ENCODE measurements at places on chromosomes 7 and 10.

DNA sequence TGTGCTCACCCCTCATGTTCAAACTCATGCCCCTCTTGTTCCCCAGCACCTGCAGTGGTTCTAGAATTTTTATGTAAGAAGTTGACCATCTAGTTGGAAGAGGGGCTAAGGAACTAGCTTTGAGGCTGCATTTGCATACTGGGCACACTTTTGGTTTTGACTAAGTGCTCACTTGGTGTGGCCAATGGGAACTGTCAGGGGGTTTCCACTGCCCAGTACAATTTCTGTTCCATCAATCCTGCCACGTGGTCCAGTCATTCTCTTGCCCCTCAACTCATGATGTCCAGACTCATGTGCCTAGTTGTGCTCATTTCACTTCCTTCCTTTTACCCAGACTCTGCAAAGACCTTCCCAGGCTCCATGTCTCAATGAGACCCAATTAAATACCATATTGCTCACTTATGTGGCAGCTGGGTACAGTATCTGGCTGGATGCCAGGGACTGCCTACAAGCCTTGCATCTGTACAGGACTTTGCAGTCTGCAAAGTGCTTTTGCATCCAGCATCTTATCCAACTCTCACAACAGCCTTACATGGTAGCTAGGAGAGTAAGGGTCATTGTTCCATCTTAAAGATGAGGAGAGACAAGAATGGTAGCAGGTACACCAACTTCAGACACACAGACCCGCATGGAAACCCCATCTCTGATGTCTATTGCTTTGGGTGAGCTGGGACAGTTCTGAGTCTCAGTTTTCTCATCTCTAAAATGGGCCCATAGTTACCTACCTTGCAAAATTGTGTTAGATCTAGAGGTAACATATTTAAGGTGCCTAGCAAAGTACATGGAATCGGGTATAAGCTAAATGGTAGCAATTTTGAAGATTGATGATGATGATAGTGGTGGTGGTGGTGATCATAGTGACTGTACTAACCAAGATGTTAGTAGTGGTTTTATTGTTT, 30.1 kb upstream of the KCNMA1 start:
- DNase-seq, result no peak

DNA sequence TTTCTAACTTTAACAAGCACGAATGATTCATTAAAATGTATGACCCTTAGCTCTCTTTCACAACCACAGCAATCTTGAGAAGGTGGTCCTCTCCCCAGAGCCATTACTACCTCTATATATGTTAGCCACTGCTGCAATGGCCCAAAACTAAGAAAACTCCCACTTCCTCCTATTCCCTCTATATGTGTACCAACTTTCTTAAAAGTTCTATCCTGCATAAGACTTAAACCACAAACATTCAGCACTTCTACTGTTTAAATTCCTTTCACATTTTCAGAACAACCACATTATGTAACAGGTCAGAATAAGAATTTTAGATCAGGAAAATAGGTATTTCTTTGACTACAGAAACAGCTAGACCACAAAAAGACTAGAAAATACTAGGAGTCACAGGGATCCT, 36.2 kb downstream of the WASL start:
- DNase-seq, result no peak

- no peak for DNase-seq
Measured at GRCh38 chr7:89780291-89780690, 374.0 kb upstream of the STEAP1 start.

DNA sequence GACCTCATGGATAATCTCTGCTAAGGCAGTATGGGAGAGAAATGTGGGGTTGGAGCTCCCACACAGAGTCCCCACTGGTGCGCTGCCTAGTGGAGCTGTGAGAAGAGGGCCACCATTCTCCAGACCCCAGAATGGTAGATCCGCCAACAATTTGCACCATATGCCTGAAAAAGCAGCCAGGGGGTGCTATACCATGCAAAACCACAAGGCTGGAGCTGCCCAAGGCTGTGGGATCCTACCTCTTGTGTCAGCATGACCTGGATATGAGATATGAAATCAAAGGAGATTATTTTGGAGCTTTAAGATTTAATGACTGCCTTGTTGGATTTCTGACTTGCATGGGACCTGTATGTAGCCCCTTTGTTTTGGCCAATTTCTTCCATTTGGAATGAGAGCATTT, 27.0 kb upstream of the SAMD9L start:
- no peak for DNase-seq

DNA sequence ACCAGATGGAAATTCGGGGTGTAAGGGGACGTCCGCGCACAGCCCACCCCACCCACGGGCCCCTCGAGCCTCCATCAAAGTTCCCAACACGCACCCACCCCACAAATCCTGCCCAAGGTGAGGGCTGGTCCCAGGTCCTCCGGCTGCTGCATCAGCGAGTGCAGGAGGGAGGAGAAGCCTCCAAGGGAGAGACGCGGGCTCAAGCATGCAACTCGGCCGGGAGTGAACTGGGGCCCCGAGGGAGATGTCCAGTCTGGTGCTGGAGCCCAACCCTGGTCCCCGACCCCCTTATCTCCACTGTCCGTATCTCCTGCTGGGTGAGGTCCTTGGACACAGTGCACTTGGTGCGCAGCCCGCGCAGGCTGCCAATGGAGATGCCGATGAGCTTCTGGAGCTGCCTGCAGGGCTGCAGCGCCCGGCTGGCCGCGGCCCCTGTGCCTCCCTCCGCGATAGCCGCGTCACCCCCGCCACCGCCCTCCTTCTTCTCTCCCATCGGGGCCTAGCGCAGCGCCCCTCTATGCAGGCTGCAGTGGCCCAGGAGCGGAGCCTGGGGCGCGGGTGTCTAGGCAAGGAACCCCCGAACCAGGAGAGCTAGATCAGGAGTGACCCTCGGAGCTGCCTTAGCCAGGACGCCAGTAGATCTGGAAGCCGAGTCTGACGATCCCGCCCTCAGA, 489.2 kb downstream of the ZNF33B start:
- no peak for DNase-seq

DNA sequence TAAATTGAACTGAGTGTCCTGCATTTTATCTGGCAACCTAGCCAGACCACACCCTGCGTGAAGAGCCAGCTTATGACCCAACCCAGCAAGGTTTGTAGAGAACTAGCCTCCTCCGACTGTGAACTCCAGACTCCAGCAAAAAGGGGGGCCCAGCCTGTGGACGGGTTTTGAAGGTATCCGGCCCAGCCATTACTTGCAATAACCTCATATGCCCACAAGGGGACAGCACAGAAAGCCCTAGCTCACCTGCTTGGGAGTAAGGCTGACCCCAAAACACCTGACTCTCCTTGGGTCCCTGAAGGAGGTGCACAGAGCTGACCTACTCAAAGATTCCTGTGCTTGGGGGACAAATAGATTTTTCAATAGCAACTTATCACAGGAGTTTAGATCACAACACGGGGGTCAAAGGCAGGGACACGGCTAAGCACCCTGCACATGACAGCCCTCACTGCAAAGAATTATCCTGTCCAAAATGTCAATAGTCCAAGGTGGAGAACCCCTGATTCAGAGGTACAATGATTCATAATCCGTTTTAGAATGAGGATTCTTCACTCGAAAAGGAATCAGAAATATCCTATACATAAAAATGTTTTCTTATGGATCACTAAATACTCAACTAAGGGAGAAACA, 4.6 kb downstream of the TRPV6 start:
- DNase-seq, result no peak

DNA sequence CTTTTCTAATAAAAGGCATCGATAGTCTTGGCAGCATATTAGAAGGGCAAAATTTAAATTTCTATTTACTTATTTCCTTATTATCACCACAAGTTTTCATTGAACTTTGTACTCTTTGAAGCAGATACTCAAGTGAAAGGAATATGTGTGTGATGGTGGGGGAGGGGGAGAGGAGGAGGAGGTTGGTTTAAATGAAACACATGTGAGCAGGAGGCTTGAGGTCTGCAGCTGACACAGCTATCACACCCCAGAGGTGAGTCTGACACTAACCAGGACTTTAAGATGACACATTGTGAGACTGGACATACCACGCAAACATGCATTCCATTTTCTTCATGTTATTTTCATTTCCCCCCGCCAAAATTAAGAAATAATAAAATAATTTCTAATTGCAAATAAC, 63.3 kb downstream of the CTTNBP2 start:
- no peak for DNase-seq

DNA sequence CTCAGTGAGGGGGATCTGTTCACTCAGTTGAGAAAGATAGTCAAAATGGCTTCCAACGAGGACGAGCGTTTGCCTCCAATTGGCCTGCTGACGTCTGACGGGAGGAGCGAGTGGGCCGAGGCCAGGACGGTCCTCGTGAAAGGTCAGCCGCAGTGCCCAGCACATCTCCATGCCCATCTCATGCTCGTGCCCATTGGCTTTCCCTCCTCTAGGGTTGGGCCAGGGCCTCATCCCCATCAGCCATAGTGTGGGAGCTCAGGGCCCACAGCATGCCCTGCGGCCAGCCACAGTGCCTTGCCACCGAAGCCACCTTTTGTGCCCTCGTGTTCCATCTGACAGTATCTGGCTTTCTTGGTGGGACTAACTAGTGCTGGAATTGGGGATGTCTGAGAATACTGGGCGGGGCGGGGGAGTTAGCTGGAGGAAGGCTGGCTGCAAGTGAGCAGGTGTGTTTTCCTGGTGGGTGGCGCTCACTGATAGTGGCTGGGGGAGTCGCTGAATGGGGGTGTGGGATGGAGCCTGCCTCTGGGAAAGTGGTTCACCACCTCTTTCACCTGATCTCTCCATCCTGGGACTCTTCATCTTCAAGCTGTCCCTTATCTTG, 13.9 kb downstream of the CHAT start:
- no peak for DNase-seq

DNA sequence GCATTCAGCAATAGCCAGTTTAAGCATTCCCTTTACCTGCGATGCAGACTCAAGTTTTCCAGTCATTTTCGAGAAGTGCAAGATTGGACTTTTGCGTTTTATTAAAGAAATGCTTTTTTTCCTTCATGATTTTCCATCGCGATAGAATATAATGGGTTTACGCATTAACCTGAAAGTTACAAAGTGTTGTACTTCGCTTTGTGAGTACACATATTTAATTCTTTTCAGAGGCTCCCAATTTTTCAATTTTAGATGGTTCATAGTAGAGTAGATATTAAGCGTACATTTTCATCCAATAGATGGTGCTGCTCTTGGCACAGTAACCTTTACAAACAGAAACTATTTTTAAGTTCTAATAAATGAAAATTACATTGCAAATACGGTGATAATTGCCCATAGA, 1.3 kb downstream of the PTPRZ1 start:
- DNase-seq, result no peak

- DNase-seq, result no peak
Measured at GRCh38 chr10:72124989-72125388, 36.6 kb upstream of the SPOCK2 start.

DNA sequence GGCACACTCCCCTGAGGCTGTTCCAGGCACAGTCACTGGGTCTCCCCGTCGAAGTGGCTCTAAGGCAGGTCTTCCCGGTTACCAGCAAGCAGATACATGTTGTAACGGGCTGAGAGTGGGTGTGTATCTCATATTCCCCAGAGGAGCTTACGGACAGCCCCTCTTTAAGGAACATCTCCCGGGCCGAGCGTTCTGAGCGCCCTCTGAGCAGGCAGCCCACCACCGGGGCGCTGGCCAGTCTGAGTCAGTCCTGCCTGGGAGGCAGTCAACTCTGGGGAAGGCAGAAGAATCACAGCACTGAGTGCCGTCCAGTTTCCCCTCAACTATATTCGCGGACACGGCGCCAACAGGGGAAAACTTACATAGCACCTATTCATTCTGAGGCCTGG, 117.4 kb downstream of the LHPP start:
- DNase-seq, result no peak

DNA sequence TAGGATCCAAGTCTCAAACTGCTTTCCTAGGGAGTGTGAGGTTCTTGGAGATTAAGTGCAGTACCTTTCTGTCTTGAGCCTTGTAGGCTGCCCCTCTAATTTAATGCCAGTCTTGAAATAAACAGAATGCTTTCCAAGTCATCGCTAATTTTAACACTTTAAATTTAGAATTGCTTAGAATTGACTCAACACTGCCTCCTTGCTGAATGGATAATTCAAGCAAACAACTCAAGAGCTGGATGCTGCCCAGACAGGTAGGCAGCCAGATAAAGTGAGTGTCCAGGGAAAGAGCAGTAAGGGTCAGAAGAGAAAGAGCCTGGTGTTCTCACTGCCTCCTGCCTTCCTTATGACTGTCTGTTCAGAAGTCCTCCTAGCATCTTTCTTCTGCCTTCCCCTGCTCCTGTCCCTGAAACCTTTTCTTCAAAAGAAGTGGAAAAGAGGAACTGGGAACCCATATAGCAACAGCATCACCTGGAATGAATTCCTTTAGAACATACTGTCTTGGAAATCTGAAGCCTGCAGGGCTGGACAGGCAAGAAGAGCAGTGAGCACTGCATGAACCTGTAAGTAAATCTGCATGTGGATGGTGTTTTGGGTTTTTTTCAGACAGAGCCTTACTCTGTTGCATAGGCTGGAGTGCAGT, 3.1 kb upstream of the GOT1 start:
- no peak for DNase-seq

GRCh38 chr10:86217371-86218080, 149.1 kb downstream of the GRID1 start:
- DNase-seq, result no peak

DNA sequence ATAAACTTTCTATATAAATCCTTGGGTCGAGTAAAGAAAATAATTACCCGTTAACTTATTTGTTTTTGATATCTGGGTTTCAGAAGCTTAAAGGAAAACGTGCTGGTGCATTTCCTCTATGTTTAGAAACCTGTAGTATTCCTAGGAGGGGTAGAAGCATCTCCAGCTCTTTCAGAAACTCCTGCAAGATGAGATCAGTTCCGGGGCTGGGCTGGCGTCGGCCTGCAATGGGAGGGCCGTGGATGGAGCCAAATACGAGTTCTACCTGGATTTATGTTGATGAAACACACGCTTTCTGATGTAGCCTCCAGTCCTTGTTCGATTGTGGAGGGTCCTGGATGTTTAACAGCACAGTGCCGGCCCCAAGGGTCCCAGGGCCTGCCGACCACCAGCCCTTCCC, 35.8 kb upstream of the DIP2C start:
- DNase-seq, result no peak

DNA sequence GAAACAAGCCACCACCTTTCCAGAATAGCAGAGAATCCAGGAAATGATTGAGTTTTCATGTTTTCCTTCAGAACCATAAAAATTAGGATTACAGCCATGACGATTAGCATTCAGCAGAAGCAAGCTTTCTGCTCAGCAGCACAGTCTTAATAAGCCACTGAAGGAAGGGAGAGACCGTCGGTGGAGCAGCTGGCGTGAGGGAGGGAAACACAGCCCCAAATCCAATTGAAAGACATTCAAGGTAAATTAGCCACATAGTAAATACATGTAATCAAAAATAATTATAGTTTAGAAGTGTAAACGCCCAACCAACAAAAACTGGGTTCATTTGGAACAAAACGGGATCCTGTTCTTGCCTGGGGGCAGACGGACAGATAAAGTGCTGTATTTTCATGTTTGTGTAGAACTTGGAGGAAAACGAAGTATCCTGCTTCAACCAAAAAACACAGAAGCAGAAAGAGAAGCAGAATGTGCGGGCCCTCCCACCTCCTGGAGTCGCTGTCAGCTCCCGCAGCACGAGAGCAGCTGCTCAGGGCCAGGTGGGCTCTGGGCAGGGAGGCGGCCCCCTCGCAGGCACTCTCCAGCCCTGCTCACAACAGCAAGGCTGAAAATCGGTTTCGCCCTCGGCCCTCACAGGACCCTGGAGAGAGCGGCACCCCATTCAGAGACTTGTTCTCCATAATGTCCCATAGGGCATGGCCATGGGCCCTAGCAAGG, 84.9 kb downstream of the TCERG1L start:
- no peak for DNase-seq

- DNase-seq, result no peak
Measured at GRCh38 chr10:71970331-71970730, 6.1 kb downstream of the CHST3 start.
